Hematopoietic multipotent progenitor cell treated with erythropoietin and hydrocortisone succinate and interleukin-3 and kit ligand, for 15 days (in vitro differentiated cells): ENCODE measurements at places on chromosomes 13 and 19.
A peak's percentile ranks its signal among the peaks of the same experiment; 100 is the strongest.

- DNase-seq = peak; percentile 55
Measured at GRCh38 chr19:2461751-2462634, 5.2 kb upstream of the LMNB2 start.

DNA sequence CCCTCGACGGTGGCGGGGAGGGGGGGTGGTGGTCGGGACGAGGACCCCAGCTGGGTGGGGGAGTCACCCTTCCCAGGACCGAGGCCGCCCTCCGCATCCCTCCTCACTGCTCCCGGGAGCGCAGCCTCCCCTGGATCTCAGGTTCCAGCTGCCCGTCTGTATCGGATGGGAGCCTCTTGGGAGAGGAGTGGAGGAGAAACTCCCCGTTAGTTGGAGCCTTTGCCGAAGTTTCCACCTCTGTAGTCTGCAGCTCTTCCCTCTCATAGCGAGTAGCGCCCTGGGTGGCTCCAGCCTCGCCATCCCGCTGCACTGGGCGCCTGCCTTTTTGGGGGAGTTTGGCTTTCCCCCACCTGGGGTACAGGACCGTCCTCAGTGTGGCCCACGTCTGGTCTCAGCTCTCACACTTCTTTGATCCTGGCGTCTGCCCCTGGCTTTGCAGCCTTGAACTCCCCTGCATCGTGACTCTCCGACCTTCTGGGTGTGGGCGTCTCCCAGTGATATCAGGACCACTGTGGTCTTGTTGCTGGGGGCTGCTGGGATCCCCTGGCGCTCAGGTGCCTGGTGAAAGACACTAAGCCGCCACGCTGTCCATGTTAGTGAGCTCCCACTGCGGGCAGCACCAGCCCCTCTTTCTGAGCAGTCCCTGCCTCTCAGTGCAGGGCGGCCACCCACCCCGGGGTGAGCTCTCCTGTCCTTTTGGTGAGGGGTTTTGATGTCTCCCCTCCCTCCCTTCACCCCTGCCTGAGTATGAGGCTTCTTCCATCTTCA lies 1.1 kb downstream of the CNOT3 start:
- DNase-seq = no peak

DNA sequence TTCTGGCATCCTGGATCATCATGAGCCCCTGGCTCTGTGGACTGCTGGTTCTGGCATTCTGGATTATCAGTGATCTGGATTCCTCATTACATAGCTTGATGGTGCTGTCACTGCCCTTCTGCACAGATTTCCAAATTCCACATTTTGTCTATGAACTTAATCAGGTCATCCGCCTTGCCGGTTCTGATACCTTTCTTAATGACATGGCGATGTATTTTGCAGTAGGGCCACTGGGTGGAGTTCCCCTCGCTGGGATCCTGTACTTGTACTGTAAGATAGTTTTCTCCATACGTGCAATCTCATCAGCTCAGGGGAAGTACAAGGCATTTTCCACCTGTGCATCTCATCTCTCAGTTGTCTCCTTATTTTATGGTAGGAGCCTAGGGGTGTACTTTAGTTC lies 24.4 kb upstream of the OR7C2 start:
- DNase-seq = no peak

DNA sequence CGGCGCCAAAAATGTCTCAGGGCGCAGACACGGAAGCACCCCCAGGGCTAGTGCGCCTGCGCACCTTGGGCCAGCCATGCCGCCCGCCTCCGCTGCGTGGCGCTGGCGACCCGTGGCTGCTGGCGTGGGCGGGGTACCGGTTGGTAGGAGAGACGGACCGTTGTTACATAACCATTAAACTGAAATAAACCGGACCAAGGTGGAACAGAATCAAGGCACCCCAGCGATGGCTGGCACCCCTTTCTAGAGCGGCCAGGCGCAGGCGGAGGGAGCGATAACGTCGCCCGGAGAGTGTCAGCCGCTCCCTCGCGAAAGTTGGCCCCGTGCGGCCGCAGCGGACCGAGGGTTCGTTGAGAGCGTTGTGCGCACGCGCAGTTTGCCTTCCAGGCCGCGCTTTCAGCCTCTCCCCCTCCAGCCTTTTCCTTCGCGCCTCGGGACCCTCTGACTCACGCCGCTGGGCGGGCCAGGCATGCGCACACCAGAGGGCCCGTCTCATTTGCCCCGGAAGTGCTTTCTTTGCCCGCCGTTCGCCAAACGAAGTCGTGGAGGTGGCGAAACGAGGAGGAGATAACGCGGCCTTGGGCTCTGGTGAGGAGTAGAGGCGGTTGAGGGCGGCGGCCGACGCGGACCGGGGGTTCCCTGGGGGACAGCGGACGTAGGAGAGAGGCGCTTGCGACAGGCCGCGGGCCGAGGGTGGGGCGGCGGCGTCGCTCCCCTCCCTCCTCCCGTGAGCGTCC lies at the start of the genes PLEKHJ1 and SF3A2:
PLEKHJ1 (minus strand) TSS at position 16 of the 737 bp plus-strand sequence. CDS start 81 bp downstream, outside the sequence.
SF3A2 (plus strand) TSS at position 511 of the 737 bp plus-strand sequence. CDS start 6,595 bp downstream, outside the sequence.
- DNase-seq = peak; percentile 97
